ENCODE measurements at places on chromosomes 4 and X.

GRCh38 chrX:44025555-44025954 lies 52.4 kb upstream of the NDP start:
- DNase-seq = no peak

DNA sequence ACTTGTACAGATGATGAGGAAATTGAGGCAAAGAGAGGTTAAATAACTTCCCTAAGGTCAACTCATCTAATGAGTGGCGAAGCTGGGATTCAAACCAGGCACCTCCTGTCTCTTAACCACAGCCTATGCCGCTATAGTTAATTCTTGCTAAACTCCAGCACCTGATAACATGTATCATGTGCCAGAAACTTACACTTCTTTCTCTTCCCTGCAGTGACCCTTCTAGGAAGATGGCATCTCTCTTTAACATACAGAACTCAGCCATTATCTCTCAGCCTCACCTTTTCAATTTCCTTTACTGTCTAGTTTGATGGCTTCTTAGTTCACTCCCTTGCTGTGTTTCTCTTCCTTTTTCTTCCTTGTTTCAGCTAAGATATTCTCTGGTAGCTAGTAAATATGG lies 2.5 kb downstream of the VBP1 start:
- no peak for DNase-seq

DNA sequence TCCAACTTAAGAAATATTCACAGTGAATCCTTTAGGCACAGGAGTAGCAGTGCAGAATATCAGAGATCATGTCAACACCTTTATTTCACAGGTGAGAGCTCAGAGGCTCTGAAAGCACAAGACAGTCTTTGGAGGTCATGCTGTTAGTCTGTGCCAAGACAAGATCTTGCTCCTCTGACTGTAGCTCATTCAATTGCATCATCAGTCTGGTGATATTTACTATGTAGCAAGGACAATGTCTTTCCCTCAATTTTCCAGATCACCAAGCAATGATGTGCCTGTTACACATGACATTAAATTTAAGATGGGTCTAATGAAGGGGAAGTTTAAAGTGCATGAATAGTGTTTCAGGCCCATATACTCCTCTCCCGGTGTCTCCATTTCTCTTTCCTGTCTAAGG lies 277.5 kb downstream of the IL15 start:
- no peak for DNase-seq

DNA sequence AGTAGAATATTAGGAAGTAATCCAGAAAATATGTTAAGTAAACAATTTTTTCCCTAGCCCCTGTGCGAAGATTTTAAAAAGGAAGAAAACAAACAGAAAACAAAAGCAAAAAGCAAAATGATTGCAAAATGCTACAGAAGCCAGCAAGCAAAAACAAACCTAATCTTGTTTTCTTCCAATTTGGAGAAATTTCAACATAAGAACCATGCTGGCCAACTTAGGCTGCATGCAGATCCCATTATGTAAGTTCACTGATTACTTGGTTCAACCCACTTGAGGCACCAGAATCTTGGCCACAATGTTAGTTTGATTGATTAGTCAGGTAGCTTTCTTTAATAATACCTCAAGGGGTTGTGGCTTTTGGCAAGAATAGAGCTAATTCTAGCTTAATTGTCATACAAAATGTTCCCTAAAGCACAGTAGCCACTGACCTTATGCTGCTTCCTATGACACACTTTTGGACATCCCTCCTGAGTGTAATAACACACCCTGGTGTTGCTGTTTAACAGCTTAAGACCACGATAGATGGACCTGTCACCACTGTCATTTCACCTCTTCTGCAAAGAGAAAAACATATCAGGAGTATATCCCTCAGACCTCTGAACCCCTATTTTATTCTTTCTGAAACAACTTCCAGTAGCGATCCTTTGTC lies 2342.1 kb downstream of the PCDH7 start:
- no peak for DNase-seq

DNA sequence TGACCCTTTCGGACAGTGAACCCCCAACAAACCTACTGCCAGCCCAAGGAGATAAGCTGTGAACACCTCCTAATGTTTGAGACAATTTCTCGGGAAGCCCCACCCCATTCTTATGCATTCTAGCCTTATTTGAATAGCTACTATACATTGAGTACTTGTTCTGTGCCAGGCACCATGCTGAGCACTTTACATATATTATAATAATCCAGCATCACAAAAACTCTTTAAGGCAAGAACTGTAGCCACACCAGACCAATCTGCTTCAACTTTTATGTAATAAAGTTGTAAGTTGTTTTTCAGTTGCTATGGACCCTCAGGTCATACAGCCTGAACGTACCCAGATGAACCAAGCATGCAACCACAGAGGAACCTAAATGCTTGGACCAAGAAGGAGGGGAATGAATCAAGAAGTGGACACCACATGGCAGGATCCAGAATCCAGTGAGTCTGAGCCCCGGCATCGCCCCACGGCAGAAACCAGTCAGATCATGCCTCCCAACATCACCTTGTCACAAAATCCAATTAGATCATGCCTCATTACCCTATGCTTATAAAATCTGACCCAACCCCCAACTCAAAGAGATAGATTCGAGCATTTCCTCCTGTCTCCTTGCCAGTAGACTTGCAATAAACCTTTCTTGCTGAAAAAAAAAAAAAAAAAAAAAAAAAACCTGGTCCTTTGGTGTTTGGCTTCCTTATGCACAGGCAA lies 225.0 kb downstream of the QDPR start:
- DNase-seq = no peak

- no peak for DNase-seq
These were observed 103.9 kb upstream of the FAT1 start for GRCh38 chr4:186827534-186827897.

DNA sequence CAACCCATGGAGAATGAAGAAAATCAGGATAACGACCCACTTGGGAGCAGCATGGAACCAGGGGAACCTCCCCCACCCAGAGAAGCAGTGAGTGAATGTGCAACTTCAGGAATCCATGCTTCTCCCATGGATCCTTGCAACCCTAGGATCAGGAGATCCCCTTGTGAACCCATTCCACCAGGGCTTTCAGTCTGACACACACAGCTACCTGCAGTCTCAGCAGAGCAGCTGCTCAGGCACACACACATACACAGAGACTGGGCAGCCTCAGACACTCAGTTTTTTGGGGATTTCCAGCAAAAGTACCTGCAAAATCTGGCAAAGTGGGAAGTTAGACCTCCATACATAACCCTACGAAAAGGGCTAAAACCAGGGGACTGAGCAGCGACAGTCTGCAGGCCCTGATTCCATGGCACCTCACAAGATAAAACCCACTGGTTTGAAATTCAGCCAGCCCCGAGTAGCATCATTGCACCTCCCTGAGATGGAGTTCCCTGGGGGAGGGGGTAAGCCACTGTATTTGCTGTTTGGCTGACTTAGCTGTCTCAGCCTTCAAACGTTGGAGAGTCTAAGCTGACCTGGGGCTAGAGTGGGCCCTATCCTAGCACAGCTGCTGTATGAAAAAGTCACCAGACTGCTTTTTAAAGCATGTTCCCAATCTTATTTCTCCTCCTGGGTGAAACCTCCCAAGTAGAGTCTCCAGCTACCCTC lies 737.5 kb upstream of the NDST4 start:
- DNase-seq = no peak

GRCh38 chr4:2842687-2843262 lies 869 bp upstream of the ADD1 start:
- no peak for DNase-seq

DNA sequence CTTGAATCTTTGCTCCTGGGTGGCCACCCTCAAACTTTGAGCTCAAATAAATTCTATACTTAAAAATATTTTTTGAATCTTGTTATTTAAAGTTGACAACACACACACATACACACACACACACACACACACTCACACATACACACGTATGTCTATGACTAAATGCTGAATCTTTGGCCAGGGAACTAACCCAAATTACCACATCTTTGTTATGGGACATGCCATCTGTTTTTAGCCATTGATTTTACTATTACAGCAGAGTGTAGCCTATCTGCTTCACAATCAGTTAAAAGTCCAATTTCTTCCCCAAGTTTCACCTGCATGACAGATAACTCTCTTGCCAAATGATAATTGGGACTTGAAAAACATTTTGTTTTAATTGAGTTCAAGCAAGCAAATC lies 45.0 kb upstream of the USP46 start:
- DNase-seq = no peak

- no peak for DNase-seq
These were observed 850.1 kb downstream of the TRIML1 start for GRCh38 chr4:188989371-188989770.

GRCh38 chr4:5757091-5757490 lies 46.1 kb downstream of the EVC start:
- no peak for DNase-seq

DNA sequence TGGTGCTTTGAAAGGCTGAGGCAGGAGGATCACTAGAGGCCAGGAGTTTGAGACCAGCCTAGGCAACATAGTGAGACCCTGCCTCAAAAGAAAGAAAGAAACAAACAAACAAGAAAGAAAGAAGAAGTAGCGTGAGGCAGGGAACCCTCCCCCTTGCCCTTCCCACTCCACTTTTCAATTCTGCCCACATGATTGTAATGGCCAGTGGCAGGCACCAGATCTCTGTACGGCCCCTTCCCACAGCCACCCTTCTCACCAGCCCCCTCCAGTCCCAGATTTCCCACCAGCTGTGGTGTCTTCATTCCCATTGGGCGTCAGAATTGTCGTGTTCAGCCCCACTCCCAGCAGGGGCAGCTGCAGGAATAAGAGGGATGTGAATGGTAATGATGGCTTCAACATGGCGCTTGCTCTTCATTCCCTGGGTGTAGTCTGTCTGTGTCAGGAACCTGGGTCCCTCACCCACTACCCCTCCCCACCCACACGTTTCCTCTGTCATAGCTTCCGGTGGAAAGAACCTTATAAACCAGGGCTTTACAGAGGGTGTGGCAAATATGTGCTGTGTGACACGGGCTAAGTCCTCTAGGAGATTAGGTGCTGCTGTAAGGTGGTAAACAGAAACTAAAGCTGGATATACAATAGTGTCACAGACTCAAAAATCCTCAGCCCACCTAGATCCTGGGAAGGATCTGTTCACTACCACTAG lies at the start of gene IL2RG:
Gene IL2RG (minus strand): TSS at position 437 of the 703 bp plus-strand sequence. CDS start 38 bp downstream, at position 399.
- DNase-seq = peak; percentile 73

DNA sequence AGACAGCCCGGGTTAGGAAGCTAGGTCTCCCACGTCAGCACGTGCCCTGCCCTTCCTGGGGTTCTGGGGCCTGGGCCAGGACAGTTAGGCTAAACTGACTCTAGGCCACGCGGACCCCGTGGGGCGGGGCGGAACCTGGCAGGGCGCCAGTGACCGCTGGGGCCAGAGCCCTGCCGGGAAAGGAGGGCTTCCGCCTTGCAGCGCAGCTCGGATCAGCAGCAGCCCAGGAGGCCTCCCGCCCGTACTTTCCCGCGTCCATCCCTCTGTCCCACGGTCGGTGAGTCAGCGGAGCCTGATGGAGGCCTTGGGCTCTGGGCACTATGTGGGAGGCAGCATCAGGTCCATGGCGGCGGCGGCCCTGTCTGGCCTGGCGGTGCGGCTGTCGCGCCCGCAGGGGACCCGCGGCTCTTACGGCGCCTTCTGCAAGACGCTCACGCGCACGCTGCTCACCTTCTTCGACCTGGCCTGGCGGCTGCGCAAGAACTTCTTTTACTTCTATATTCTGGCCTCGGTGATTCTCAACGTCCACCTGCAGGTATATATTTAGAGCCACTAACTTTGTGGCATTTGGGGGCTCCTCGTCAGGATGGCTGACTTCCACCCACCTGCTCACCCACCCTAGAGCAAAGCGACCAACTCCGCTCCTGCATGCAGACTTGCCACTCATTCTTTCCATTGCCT lies at the start of gene SMIM10:
Gene SMIM10 (plus strand): TSS at position 191 of the 681 bp plus-strand sequence. CDS start 105 bp downstream, at position 296.
- DNase-seq = peak; percentile 35

GRCh38 chr4:109302361-109303139 lies at the start of gene COL25A1:
COL25A1 (minus strand) TSS chr4:109302658.
- DNase-seq = peak; percentile 64

DNA sequence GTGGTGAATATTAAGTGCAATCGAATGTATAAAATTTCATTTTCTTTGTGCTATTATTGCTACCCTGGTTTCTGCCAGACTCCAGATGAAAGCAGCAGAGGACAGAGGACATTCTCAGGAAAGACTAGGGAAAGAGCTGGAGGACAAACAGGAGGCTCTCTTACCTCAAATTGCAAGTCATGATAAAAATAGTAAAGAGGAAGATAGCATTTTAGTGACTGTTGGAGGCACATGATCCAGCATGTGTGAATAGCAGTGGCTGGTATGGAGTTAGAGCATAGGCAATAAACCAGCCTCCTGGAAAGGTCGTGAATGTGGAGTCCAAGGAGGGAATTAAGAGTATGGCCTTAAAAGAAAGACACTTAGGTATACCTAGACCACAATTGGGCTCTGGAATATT lies 1040.0 kb downstream of the STPG2 start:
- no peak for DNase-seq

DNA sequence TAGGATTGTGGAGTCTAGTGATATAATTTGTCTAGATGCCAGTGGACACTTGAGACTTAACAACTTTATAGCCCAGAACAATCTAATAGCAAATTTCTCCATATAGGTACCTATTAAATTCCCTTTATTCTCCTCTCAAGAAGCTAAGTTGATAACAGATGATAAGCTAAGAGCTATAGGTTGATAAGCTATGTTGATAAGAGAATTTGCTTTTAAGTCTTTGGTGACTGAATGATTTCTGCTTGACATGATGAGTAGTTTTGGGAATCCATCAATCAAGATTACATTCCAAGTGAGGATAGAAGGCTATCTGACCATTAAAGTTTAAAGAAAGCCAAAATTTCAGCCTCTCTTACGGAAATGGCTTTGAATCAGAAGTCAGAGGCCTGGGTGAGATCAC lies 131.6 kb downstream of the EMCN start:
- no peak for DNase-seq
